Foreskin keratinocyte (primary cell): ENCODE measurements at places on chromosomes 1 and 21.

DNA sequence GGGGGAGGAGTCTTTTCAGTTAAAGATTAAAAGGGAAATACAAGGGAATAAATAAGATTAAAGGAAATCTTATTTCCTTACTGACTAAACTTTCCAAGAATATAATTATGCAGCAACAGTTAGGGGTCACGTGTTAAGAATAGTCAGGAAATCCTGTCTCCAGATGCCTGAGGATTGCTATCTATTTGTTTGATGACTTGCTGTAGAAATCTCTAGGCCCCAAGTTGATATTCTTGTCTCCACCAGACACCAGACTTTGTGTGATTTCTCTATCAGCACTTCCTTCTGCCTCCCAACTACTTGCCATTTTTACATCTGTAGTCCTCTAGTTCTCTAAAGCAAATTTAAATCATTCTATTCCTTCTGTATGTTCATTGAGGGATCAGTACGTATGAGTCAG lies 77.5 kb downstream of the RPAP2 start:
- no peak for DNase-seq

DNA sequence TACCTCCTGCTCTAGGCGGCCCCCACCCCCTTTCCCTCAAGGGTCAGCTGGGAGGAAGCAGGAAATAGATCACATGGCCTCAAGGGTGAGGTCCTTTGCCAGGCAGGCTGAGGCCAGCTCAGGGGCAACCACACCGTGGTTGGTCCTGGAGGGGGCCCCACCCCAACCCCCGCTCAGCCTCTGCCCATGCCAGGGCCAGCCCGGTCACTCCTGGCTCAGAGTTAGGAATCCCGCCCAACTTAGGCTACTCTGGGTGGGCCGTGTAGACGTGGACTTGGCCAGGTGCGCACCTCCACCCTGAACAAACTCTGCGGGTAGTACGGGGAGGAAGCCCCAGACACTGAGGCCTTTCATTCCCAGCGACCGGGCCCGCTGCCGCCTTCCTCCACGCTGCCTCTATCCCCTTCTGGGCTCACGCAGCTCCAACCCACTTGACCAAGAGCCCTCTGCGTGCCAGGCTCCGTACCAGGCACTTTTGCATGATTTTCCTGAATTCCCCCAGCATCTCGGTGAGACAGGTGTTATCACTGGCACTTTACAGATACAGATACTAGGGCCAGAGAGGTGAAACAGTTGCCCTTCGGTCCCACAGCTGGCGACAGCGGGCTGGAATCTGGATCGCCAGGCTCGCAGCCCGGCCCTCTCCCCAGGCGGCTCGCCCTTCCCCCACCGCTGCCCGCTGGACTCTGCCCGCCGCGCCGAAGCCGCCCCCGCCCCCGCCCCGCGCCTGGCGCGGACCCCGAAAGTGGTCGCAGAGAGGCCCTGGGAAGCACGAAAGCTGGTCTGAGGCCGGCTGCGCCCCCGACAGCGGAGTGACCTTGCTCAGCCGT lies 769 bp downstream of the GALE start:
- peak; percentile 65 for DNase-seq

GRCh38 chr21:31901315-31901714 lies 28.5 kb downstream of the HUNK start:
- DNase-seq = no peak

GRCh38 chr1:25926731-25927496 lies 20.7 kb upstream of the STMN1 start:
- DNase-seq = no peak

DNA sequence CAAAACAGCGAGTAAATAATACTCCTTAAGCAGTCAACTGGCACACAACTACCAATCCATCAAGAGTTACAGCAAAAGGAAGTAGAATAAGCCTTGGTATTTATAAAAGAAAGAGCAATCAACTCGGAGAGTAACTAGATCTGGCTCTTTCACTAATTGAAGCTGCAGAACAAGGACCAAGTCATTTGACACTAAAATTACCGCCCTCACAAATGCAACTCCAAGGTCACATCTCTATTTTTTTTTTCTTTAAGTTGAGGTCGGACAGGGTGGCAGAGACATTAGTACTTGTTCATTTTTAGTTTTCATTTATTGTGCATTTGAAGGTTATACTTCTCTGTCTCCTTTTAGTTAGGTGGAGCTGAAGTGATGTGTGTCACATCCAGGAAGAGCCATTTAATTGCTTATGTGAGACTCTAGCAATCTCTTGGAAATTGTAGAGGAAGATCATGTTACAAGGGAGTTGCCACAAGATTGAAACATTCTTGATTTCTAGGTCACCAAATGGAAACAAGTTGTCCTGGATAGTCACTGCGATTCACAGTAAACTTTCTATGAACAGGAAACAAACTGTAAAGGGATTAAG lies 138.1 kb upstream of the ADAMTS5 start:
- peak; percentile 12 for DNase-seq

- DNase-seq = no peak
Measured at GRCh38 chr1:112256411-112256810, 139.6 kb upstream of the CTTNBP2NL start.

DNA sequence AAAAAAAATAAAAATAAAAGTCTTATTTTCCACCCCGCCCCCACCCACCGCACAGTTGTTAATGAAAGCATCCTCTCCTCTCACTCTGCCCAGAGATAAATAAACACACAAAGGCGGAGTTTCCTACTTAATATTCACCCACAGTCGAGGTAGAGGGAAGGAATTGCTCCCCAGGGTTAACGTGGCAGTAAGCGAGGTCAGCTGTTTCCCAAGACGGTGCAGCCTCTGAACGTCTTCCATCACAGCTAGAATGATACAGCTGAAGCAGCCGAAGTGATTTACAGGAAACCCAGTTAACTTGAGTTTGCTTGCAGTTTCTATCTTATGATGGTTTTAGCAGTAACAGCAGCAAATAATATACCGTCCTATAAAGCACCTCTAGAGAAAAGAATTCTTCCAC lies 283.9 kb downstream of the PBX1 start:
- no peak for DNase-seq

GRCh38 chr1:29969576-29969975 lies 733.3 kb downstream of the PTPRU start:
- DNase-seq = peak; percentile 47

- DNase-seq = peak; percentile 73
Measured at GRCh38 chr1:209486861-209487593, 96.5 kb upstream of the CAMK1G start.

DNA sequence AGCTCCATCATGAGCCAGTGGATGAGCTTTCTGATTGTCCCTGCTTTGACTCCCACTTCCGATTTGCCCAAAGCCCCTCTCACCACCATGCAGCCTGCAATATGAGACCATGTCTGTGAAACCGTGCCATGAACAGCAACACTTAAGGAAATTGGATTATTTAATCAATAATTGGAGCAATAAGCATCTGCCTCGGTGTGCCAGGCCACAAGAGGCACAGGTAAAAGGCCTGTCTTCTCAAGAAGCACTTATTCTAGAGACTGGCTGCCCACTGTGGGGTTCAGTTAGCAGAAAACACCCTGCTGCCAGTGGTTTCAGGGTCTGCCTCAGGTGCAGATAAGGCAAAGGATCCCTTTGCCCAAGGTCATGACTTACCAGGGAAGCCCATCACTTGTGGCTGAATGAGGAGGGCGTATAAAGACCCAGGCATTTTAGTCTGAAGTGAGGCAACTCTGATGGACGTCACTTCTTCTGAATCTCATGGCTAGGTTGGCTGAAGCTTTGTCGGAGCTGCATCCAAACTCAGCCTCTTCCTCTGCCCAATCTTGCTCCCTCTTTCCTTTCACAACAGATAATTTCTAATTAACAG lies 7.1 kb upstream of the CHI3L2 start:
- no peak for DNase-seq

DNA sequence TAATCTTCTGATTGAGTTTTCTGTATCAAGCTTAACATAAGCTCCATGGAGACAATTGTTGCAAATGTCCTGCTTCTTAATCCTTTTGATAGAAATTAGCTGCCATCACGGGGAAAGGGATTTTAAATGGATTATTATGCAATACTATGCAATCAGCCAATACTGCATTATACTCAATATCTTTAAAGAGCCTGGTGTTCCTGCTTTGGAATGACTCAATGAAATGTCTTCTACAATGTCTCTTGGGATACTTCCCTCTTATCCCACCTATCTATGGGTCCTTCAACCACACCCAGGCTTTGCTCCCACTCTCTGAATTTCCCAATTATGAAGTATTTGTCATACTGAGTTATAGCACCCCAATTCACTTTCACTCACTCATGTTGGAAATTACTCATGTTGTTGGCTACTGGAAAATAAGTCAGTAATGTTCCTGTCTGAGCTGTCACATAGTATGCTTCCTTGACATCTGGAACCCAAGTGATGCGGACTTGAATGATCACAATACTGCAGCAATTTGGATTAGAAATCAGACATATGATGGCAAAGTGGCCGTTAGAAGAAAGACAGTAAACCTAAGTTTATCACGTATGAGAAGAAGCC lies 85.0 kb downstream of the TPR start:
- no peak for DNase-seq

- DNase-seq = no peak
Measured at GRCh38 chr1:3375245-3375644, 79.2 kb upstream of the ARHGEF16 start.

DNA sequence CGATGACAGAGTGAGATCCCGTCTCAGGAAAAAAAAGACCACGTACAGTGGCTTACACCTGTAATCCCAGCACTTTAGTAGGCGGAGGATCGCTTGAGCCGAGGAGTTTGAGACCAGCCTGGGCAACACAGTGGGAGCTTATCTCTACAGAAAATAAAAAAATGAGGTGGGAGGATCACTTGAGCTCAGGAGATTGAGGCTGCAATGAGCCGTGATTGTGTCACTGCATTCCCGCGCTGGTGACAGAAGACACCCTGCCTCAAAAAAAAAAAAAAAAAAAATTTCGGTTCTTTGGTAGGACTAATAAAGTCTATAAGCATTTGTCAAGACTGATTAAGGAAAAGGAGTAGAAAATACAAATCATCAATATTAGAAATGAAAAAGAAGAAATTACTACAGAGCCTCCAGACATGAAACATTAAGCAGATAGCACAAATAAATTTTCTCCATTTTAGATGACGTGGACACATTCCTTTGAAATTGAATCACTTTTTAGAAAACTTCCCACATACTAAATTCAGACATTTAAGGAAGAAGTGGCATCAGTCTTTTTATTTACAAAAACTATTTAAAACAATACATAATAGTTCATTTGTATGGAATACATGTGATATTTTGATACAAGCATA lies 30.4 kb downstream of the MORC3 start:
- peak; percentile 29 for DNase-seq

- DNase-seq = no peak
Measured at GRCh38 chr1:100719490-100719889, at the start of gene VCAM1. TSS of gene VCAM1 (plus strand) at chr1:100719742. CDS start at chr1:100719861, 119 bp downstream.

- DNase-seq = no peak
Measured at GRCh38 chr1:194104247-194104844, 917.9 kb upstream of the B3GALT2 start.

DNA sequence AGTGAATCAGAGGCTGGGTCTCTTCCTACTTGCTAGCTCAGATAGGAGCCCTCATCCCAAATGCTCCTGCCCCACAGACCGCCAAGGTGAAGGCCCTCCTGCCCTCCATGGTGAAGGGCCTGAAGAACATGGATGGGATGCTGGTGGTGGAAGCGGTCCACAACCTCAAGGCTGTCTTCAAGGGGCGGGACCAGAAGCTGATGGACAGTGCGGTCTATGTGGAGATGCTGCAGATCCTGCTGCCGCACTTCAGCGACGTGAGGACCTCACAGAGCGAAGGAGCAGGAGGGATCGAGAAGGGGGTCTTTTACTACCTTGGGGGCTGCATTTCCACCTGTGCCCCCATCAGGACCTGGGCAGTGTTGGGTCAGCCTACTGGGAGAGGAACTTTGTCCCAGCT lies 14.6 kb upstream of the TTC4 start:
- DNase-seq = no peak

- DNase-seq = no peak
Measured at GRCh38 chr1:230012741-230013140, 54.3 kb upstream of the GALNT2 start.

DNA sequence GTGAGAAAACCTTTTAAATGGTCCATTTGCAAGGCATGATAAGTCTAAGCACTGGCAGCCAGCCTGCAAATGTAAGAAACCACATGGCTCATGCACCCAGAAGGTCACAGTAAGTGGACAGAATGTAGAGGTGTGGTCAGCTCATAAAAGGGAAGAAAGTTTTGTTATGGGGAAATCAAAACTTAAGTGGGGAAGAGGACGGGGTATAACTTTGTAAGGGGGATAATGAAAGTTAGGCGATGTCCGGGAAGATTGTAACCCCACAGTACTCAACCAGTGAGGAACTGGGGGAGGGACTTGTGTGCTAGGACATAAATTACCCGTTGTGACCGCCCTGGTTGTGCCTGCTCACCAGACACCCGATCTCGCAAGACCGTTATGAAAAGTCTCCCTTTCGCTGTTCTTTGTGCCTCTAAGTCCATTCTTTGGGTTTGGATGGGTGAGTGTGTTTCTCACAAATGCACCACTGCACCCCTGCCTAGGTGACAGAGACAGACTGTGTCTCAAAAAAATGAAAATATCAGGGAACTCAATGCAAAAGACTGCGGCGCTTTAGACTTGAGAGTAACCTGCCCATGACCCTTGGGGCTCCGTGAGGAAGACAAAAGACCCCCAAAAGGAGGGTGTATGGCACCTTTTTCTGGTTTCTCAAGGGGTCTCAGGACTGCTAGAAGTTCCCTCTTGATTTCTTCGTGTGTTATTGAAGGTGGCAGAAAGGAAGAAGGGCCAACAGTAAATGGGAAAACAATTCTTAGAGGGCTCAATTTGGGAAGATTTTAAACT lies 28.6 kb upstream of the ZNF496 start:
- DNase-seq = no peak

- DNase-seq = no peak
Measured at GRCh38 chr1:42973286-42973685, 14.6 kb upstream of the SLC2A1 start.

GRCh38 chr1:62011006-62011405 lies 183.6 kb upstream of the L1TD1 start:
- no peak for DNase-seq

DNA sequence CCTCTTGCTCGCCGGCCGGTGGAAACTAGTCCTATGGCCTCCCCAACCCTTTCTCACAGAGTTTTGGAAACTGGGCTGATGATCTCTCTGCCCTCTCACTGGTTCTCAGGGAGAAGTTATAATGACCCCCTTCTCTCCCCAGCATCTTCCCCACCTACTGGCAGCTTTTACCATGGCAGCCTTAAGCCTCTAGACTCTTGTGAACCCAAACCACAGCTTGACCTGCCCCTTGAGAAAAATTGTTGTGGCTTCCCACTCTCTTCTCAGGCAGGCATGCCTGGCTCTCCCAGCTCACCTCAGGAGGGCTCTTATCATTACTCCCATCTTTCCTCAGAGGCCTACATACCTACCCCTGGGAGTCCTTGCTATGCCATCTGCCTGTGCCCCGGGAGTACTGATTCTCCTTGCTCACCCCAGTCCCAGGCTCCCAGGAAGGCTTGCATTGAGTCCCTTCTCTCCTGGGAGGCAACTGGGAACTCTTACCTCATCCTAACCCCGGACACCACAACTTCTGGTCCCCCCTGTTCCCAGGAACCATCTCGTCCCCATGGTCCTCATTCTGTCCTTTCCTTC lies 1.6 kb downstream of the NSUN4 start:
- DNase-seq = no peak

- no peak for DNase-seq
Measured at GRCh38 chr21:46018615-46019014, 37.0 kb downstream of the COL6A1 start.
